ENCODE measurements at places on chromosomes 4 and X.

DNA sequence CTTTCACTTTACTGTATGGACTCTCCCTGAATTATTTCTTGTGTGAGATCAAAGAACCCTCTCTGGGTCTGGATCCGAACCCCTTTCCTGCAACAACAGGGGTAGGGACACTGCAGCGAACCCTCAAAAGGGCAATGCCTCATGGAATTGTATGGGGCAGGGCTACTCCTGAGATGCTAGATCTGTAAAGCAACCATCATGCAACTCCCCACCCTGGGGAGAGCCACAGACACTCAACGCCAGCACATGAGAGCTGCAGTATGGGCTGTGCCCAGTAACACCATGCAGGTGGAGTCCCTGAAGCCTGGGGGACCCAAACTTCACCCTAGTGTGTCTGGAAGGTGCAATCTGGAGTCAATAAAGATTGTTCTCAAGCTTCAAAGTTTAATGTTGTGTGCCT, 304.7 kb downstream of the DCHS2 start:
- no peak for DNase-seq

- DNase-seq, result no peak
Observed at GRCh38 chr4:140904904-140905303, 148.7 kb upstream of the TBC1D9 start.

DNA sequence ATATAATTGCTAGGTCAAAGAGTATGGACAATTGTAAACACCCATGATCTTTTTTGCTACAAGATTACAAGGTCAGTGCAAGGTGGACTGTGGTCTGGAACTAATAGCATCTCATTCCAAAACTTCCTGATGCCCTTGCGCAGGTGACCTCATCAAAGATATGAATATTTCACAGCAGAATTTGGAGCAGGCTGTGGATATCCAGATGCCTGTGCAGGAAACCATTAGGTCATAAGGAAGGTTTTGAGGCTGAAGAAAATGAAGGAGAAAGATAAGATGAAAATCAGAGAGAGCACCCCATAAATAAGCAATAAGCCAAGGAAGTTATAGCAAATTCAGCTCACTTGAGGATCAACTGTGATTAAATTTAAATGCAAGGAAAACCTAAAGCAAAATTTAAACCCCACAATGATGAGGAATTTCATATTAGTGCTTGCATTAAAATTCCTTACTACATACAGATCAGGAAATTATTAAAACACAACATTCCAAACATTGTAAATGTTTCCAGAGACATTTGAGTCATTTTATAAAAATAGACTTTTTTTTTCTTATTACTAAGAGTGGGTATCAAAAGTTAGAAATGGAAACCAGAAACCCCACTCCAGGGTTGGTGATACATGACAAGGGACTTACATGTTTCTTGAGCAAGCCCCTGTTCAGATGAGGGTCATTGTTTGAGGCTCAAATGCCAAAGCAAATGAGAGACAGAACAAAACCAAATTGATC, 100.7 kb upstream of the FAM9C start:
- no peak for DNase-seq

- no peak for DNase-seq
Observed at GRCh38 chr4:171157462-171158082, 655.6 kb upstream of the GALNTL6 start.

DNA sequence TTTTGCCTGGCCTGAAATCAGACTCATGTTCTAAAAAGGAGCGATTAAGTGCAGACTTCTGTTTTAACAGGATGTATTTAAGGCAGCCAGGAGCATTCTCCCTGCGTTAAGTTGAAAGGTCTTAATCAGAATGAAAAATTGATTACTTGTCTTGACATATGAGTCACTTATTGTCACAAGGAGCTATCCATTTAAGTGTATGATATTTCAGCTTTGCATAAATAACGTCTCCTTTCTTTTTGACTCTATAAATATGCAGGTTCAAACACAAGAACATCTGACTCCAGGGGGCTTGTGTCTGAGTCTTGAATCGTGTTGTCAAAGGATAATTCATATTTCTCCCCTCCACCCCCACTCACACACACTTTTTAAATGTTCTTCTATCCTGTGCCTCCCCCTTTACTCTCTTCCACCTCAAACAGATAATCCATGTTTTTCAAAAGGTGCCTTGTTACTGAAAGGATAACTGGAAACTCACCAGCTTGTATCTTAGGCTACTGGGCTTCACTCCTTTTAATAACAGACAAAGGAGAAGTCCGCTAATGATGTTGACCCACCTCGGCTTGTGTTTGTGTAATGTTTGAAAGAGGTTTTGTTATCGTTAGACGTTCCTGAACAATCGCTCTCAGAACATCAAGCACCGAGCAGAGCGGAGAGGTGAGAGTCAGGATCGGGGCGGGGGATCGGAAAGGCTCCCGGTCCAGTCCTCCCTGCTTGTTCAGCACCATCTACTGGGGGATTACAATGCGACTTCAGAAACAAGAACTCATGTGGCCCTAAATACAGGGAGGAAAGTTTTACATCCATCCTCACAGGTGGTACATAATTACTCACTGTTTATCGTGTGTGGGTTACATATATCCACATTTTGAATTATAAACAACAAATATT, 107.5 kb upstream of the RPL34 start:
- DNase-seq, result no peak

DNA sequence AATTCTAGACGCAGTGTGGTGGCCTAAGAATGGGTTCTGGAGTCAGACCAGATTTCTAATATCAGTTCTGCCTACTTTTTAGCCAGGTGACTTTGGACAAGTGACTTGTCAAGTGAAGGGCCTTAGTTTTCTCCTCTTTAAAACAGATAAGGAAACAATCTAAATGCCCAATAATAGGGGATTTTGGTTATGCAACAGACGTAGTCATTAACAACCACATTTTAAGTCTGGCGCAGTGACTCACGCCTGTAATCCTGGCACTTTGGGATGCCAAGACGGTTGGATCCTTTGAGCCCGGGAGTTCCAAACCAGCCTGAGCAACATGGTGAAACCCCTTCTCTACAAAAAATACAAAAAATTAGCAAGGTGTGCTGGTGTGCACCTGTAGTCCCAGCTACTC, 2.1 kb upstream of the ZMYM3 start:
- DNase-seq, result no peak

DNA sequence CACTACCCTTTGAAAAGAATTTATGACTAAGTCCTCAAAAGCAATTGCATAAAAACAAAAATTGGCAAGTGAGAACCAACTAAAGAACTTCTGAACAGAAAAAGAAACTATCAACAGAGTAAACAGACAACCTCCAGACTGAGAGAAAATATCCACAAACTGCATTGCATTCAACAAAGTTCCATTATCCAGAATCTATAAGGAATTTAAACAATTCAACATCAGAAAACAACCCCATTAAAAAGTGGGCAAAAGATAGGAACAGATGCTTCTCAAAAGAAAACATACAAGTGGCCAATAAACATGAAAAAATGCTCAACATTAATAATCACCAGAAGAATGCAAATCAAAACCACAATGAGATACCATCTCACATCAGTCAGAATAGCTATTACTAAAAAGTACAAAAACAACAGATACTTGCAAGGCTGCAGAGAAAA, 130.2 kb downstream of the GASK1B start:
- no peak for DNase-seq

GRCh38 chr4:61254406-61254805, 54.3 kb downstream of the ADGRL3 start:
- DNase-seq, result no peak

GRCh38 chr4:688854-689681, at the start of gene SLC49A3:
SLC49A3 (minus strand) TSS chr4:689151; CDS start chr4:689127, 24 bp downstream.
- DNase-seq, result no peak

DNA sequence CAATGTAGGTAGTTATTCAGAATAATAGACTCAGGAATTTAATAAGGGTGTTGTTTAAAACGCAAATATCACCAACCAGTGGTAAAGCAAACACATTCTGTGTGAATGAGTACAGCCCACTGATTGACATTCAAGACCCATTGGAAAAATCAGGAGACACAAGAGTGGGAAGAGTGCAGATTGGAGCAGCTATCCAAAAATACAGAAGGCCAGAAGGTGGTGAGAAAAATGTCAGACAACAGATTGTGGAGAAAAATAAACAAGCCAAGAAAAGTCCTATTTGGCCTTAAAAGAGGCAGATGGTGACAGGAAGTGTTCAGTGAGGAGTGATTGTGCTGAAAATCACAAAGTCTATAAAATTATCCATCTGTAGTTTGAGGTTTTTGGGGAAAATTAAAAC, 39.3 kb downstream of the CPE start:
- no peak for DNase-seq

DNA sequence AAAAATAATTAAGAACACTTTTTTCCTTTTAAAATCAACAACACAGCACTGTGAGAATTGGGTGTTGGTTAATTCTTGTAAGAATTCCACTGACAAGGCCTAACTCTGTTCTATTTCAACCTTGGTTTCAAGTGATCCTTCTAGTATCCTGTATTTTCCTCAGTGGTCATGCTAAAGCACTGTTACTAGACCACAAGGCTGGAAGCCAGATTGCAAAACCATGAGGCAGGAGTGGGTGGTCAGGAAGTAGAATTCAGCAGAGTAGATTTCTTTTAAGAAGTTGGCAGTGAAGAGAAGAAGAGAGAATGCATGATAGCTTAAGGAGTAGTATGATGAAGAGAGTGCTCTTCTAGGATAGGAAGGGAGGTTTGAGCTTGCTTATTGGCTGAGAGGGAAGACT, 71.6 kb upstream of the LEF1 start:
- DNase-seq, result no peak

- DNase-seq, result no peak
Observed at GRCh38 chr4:69910016-69910782, 20.7 kb upstream of the CSN1S1 start.
